ENCODE measurements at places on chromosomes 2 and 18.

GRCh38 chr2:235413064-235413463 lies 80.8 kb upstream of the AGAP1 start:
- no peak for DNase-seq

GRCh38 chr2:223865124-223865523 lies 27.7 kb upstream of the AP1S3 start:
- no peak for DNase-seq

GRCh38 chr2:44291281-44292248 lies 16.3 kb downstream of the SLC3A1 start:
- DNase-seq, result peak; percentile 91

- no peak for DNase-seq
Measured at GRCh38 chr18:57755473-57756067, 47.5 kb downstream of the ATP8B1 start.

DNA sequence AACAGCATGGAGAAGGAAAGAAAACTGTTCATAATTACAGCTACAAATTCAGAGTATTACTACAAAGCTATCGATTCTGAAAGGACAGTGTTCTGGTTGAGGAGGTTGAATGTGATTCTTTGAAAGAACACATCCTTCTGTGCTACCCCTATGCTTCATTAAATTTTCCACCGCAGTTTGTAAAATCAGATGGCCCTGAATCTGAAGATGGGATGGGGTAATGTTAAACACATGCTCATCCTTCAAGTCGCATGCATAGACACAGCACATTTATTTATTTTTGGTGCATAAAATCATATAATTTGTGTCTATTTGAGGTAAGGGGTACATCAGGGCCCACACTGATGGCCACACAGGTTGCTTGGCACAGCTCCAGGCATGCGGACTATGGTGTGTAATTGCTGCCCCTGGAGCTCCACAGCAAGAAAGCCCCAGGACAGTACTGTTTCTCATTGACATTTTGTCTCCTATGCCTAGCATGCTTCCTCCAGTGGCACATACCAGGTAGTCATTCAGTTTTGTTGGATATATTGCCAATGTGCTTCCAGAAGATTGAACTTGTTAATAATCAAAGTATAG lies 238.8 kb upstream of the TANK start:
- no peak for DNase-seq

DNA sequence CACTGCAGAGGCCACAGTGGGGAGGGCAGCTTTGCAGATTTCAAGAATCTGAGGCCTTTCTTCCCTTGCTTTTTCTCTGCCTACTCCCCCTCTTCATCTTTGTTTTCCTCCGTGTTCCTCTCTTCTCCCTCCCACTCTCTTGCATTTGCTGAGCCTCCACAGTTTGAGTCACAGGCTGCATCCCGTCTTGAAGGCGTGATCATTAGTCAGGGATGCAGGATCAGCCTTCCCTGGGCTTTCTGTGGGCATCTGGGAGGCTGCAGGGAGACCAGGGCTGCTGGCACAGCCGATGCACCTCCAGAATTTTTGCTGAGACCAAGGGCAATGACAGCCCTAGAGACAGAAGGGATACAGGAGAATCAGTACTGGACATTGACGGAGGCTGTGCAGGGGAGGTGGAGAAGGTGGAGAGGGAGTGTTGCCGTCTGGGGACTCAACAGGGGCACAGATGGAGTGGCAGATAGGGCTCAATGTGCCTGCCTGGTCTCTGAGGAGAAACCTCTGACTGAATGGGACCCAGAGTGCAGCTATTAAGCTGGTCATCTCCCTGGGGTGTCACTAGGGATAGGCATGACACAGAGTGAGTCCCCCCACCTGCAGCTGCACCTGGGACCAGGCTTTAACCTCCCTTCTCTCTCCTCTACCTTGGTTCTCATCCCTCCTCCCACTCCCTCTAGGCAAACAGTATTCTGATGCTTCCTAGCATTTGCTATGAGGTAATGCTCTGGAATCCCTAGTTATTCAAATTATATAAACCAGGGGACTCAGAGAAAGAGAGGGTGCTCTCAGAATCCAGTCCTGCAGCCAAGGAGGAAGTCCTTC lies 29.0 kb upstream of the DNAJC27 start:
- DNase-seq, result peak; percentile 26

- DNase-seq, result no peak
Measured at GRCh38 chr2:133710613-133711012, 142.3 kb upstream of the NCKAP5 start.

- DNase-seq, result peak; percentile 34
Measured at GRCh38 chr2:182949572-182950189, 83.2 kb upstream of the FRZB start.

GRCh38 chr2:31969178-31969577 lies 41.6 kb downstream of the MEMO1 start:
- DNase-seq, result no peak

- DNase-seq, result peak; percentile 49
Measured at GRCh38 chr2:201436141-201436540, 15.1 kb downstream of the TRAK2 start.

- no peak for DNase-seq
Measured at GRCh38 chr2:165897074-165897473, 56.5 kb downstream of the TTC21B start.

Measured in fibroblast of skin of back (primary cell).